ELR (cell line): ENCODE measurements at places on chromosomes 1 and 21.

GRCh38 chr1:10155087-10155712 lies 55.2 kb upstream of the KIF1B start:
- no peak for DNase-seq

DNA sequence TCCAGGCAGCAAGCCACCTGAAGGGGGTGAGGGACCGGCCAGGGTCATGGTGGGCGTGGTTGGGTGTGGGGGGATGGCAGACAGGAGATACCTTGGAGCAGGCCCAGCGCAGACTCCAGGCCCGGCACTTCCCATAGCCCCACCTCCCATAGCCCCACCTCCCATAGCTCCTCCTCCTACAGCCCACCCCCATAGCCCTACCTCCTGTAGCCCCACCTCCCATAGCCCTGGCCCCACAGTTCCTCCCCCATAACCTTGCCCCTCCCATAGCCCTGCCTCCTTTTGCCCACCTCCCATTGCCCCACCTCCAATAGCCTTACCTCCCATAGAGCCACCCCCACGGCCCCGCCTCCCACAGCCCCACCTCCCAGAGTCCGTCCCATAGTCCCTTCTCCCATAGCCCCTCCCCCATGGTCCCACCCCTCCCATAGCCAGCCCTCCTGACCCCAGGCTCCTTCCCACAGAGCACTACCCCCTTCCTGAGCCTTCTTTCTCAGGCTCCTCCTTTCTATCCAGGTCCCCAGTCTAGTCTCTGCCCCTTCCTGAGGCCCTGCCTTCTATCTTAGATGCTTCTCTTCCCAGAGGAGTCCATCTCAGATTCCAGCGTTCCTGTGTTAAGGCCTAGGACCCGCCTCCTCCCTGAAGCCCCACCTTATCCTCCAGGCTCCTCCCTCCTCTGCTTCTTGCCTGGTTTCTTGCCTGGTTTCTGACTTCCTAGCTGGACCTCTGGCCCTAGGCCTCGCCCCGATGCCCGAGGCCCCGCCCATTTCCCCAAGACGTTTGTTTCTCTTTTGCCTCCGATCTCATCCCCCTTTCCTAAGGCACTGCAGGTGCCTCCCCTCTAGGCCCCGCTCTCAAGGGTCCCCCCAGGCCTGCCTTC lies 46.8 kb downstream of the PTPRU start:
- peak; percentile 56 for DNase-seq

GRCh38 chr1:202037706-202038296 lies 27.4 kb downstream of the ELF3 start:
- DNase-seq = no peak

DNA sequence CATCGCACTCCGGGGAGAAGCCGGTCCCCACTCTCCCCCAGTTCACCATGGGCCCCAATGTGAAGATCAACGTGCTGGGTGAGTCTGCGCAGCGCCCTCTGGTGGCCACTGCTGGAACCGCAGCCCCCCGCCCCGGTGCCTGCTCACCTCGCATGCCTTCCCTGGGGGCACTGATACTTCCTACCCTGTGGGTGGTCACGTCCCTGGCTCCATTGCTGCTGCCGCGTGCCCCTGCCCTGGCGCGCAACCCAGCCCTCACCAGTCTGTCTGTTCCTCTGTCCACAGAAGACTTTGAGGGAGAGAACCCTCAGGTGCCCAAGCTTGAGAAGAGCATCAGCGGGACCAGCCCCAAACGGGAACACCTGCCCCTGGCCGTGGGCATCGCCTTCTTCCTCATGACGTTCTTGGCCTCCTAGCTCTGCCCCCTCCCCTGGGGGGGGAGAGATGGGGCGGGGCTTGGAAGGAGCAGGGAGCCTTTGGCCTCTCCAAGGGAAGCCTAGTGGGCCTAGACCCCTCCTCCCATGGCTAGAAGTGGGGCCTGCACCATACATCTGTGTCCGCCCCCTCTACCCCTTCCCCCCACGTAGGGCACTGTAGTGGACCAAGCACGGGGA lies 7.6 kb downstream of the EFNA3 start:
- DNase-seq = peak; percentile 62

DNA sequence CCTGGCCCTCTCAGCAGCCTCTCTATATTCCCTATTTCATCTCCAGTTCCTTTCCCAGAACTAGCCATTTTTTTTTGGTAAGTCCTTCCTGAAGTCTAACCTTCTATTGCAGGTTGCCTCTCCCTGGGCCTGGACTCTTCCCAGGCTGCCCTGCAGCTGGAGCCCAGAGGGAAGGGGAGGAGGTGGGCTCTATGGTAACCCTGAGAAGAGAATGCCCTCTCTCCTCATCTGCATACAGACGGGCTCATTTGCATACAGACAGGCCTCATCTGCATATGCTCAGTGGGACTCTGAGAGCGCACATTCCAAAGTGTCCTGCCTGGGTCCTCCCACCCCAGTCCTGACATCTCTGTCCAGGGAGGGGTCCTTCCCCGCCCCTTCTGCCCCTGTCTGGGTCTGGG lies 32.7 kb downstream of the RHBG start:
- DNase-seq = no peak

DNA sequence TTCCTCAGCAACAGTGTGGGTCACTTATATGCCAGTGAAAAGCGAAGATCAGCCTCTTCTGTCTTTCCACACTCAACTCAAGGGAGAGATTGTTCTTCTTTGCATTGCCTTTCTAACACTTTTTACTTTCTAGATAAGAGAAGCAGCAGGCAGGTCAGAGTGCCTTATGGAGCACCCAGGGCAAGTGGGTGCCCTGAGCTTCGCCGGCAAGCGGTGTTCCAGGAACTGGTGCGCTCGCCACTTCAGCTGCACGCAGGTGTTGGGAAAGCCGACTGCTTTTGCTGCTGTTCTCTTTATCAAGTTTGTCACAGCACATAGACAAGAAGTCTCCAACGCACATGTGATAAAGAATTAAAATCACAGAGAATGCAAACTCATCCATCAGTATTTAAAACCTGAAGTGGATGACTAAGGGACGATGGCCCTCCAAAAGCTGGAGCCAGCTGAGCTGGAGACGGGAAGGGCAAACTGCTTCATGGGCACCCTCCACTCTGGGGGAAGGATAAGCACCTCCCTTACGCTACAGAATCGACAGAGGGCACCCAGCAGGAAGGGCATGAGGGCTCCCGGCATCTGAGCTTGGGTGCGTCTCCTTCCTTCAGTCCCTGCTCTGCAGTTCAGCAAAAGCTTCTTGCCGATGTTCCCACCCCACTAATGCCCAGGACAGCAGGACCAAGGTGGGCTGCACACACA lies 20.7 kb downstream of the UBE2G2 start:
- no peak for DNase-seq

- no peak for DNase-seq
Observed at GRCh38 chr1:3018576-3018975, 2.7 kb upstream of the ACTRT2 start.

DNA sequence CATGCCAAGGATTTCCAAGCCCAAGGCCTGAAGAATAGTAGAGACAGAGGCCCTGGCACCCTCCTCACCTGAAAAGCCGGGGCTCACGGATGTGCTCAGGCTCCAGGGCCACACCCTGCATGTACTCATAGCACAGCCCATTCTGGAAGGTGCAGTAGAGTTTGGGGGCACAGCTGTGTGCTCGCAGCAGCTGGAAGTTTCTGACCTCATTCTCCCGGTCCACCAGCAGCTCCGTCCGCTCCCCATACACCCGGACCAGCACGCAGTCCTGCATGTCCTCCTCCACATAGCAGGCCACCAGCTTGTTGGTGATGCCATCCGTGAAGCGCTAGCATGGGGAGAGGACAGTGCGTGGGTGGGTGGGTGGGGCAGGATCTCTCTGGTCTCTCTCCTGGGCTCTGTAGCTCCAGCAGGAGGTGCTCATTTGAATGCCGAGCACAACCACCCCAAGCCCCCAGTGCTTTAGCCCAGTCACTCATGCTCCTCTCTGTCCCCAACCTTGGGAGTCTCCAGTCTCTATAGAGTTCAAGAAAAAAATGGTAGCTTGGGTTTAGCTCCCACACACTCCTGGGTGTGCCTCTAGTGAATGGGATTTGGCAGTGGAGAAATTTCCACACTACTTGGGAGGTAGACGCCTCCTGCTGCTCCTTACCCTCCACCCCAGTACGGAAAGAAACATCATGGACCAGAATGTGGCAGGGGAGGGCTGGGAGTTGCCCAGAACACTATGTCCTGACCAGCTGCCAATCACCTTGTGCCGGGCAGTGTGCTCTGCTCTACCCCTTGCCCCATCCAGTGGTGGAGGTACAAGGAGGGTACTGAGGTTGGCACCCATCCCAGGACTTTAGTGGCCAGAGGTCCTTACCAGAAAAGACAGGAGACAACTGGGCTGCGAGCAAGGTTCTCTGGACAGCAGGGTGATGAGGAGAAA lies 1.9 kb downstream of the ETNK2 start:
- no peak for DNase-seq

GRCh38 chr1:246111570-246111969 lies 395.5 kb downstream of the SMYD3 start:
- no peak for DNase-seq

DNA sequence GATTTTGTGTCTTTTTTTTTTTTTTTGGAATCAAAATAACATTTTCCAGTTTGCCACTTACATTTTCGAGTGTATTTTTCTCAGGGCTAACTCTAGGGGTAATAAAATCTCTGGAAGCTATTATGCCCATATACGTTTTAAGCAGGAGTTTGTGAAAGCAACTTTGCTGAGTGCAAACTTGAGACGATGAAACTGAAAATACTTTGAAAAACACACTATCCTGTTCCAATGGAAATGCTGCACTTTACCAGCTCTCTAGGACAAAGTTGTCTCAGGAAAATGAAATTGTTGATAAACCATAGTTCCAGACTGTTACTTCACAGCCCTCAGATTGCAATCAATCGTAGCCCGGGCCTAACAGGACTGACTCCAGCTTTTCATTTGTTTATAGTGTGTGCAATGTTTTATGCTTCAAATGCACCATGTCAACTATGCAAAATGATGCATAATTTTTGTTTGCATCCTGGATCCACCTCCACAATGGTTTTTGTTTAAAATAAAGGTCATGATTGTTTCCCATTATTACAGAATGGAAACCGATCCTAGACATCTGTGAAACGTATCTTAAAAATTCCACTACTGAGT lies 220.6 kb upstream of the PKN2 start:
- no peak for DNase-seq

- DNase-seq = no peak
Observed at GRCh38 chr1:56081736-56082135, 497.6 kb downstream of the PLPP3 start.

DNA sequence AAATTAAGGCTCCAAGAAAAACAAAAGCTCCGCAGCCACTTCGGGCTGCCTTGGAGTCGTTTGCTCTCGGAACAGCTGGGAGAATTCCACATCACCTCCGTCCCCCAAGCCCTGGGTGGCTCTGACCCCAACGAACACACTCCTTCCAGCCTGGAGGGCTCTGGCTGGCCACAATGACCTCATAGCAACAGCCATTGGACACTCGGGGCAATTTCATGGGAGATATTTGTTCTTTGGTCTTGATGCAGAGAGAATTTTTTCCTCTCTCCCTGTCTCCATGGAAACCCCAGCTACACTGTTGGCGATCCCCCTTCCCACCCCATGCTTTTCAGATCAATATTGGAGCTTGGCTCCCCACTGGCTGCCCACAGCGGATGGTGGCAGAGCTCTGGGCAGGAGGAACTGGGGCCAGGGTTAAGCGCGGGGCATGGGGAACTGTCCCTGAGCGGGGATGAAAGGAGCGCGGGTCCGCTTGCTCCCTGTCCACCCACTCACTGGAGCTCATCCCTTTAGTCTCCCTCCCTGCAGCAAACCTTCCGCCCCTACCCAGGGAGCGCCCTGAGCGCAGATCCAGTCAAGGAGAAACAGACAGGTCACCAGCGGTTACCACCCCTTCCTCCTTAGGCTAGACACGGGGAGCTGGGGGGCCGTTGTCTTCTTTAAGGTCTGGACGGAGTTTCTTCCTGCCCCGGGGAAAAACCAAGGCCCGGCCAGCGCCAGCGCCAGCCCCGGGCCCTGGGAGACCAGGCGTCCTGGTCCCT lies 1.2 kb downstream of the WNT4 start:
- DNase-seq = no peak

DNA sequence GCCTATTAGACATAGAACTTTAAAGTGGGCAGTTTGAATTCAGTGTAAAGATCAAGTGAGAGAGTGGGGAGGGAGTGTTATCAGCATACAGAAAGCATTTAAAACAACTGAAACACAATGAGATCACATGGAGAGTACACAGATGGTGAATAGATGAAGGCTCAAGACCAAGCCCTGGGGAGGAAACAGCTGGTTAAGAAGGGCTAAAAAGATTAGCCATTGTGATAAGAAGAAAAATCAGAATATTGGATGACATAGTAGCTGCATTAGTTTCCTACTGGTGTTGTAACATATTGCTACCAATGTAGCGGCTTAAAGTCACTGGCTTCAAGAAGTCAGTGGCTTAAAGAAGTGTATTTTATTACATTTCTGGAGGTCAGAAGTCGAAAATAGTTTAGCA lies 443.4 kb upstream of the RGS18 start:
- DNase-seq = no peak

- peak; percentile 69 for DNase-seq
Observed at GRCh38 chr1:40130892-40131291, 30.3 kb upstream of the RLF start.

DNA sequence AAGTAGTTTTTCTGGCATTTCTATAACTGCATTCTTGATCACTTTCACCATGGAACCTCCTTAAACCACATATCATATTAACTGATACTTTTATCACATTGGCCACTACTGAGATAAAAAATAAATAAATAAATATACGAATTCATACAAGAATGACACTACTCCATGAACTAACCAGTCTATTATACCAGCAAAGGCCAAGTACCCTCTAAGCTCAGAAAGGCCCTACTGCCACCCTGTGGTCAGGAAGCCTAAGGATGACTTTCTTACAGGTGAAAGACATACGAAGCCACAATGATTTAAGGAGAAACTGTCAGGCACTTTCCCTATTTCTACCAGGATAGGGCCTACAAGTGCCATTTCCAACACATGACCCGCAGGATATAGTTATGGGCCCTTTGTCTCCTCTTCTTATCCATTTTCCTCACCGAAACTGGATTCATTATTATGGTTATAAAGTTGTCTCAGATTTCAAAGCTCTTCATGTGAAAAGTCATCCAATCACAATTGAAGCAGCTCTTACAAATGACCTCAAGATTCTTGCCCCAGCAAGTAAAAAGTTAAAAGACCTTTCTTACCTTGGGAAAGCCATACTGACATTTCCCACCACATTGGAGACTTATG lies 23.9 kb downstream of the DNAJC8 start:
- peak; percentile 72 for DNase-seq

DNA sequence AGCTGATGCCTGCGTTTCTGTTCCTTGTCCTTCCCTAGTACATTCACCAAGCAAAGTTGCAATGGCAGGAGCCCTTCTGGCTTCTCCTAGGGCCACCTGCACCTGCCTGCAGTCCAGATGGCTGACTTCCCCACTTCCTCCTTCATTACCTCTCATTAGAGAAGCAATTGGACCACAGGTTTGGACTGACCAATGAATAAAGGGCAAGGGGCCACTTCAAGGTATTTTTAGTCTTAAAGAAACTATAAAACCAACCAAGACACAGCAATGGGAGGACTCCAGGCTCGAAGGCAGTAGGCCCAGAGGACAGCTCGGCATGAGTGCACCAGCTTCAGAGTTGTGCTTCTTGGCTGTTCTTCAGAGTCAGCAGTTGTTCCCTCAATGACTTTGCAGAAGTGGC lies 60.8 kb upstream of the ROR1 start:
- no peak for DNase-seq

GRCh38 chr1:10014016-10014415 lies 17.0 kb downstream of the RBP7 start:
- peak; percentile 40 for DNase-seq
